ENCODE measurements at places on chromosomes 16 and 17.

GRCh38 chr17:38724337-38724988 lies 5.7 kb upstream of the CISD3 start:
- DNase-seq = no peak

DNA sequence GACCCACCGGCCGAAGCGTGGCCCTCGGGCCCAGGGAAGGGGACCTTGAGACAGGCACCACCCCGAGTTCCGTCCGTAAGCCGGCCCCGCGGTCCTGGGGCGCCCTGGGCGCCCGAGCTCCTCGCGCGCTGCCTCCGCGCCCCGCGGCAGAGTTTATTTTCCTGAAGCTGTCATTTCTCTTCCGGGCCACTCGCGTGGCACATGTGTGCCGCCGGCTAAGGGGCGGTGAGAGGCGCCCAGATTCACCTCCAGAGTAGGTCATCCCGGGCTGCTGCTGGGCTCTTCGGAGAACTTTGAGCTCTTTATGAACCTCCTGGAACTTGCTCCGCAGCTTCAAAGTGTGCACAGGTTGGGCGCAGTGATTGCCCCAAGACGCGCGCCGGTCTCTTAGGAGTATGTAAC lies 489 bp downstream of the ZC3H18 start:
- no peak for DNase-seq

GRCh38 chr16:58200004-58200797 lies 2.3 kb upstream of the CSNK2A2 start:
- no peak for DNase-seq

DNA sequence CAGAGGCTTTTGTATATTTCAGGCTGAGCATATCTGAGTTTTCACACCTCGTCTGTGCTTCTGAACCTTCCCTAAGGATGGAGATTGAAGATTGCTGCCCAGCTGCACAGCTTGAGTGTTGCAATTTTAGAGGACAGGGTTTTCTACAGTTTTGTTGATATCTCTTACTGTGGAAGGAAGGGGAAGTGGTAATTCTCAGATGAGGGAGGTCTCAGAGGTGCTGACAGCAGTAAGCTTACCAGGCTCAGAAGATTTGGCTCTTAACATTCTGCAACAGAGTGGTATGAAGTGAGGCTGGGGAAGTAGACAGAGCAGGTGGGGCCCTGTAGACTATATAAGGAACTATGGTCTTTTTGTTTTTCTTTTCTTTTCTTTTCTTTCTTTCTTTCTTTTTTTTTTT lies 45.8 kb upstream of the ARHGAP17 start:
- DNase-seq = peak; percentile 25

GRCh38 chr16:88498576-88499208 lies 45.6 kb downstream of the ZFPM1 start:
- no peak for DNase-seq

DNA sequence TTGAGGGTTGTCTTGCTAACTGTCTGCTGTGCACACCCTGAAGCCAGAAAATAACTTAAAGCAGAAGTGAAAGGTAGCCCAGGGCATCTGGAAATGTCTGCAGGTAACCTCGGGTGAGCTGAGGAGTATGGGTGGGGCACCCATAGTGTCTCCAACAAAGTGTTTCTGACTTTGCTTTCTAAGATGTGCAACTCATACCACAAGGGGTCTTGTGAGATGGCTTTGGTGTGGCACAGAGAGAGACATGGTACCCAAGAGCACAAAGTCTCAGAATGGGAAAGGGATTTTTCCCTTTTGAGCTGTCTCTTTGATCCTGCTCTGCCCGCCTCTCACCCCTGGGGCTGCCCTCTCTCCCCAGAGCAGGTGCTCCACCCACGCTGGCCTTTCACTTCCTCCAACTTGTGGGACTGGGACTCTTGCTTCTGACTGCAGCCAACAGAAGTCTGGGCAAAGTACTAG lies 6.9 kb downstream of the CHD9 start:
- no peak for DNase-seq

DNA sequence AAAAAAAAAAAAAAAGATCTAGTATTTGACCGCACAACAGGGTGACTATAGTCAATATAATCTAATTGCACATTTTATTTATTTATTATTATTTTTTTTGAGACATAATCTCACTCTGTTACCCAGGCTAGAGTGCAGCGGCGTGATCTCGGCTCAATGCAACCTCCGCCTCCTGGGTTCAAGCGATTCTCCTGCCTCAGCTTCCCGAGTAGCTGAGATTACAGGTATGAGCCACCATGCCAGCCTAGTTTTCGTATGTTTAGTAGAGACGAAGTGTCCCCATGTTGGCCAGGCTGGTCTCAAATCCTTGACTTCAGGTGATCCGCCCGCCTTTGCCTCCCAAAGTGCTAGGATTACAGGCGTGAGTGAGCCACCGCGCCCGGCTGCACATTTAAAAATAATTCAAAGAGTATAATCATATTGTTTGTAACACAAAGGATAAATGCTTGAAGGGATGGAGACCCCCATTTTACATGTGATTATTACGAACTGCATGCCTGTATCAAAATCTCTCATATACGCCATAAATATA lies 794 bp downstream of the ANKS3 start:
- DNase-seq = no peak

GRCh38 chr16:26643519-26643918 lies 423.2 kb upstream of the C16orf82 start:
- DNase-seq = no peak

GRCh38 chr17:70040336-70040735 lies 34.7 kb upstream of the KCNJ16 start:
- peak; percentile 29 for DNase-seq

All from fibroblast of skin of right quadriceps (primary cell).